SK-N-MC (cell line): ENCODE measurements at places on chromosomes 12 and 14.

DNA sequence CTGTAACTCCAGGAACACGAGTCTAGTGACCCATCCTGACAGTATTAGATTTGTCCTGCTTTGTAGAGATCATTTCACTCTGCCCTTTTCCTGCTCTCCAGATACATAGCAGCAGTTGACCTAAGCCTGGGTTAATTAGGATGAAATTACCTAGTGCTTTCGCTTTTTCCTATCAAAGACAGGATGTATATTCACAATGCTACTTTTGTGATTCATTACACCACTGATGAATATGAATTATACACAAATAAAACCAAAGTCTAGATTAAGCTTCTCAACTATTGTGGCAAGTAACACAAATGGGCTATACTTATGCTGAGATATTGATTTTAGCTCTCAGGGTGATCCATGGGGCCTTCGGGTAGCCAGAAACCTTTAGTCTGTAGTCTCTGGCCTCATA lies 17.9 kb downstream of the CERS5 start:
- no peak for DNase-seq

DNA sequence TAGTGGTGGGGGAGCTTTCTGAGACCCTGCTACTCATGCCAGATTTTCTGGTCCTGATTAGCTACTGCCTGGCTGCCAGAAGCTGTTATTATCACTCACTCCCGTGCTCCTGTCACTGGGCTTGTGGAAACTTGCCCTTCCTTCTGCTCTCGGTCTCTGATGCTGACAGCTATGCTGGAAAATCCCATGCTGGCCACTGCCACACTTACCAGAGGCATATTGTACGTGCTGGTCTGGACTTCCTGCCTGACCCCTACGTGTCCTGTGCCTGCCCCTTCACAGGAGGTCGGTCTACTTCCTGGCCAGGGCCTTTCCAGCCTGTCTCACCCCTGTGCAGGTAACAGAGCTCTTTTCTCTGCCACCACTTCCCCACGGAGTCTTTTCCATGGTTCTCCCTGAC lies 149.4 kb upstream of the PLEKHG7 start:
- DNase-seq = no peak

DNA sequence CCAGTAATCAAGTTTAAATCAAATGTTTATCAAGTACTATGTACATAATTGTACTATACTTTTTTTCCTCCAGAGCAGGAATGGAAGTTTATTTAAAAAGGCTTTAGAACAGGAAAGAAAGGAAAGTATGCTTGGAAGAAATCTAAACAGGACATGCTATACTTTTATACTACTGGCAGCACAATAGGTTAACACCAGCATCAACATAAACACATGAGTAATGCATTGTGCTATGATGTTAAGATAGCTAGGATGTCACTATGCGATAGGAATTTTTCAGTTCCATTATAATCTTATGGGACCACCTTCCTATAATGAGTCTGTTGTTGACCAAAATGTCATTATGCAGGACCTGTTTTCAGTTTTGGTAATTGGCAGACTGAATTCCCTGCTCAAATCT lies 41.5 kb upstream of the ANKS1B start:
- no peak for DNase-seq

- no peak for DNase-seq
Measured at GRCh38 chr12:104048811-104049210, 1.2 kb downstream of the GLT8D2 start.

- no peak for DNase-seq
Measured at GRCh38 chr12:43331935-43332334, 220.1 kb downstream of the ADAMTS20 start.

DNA sequence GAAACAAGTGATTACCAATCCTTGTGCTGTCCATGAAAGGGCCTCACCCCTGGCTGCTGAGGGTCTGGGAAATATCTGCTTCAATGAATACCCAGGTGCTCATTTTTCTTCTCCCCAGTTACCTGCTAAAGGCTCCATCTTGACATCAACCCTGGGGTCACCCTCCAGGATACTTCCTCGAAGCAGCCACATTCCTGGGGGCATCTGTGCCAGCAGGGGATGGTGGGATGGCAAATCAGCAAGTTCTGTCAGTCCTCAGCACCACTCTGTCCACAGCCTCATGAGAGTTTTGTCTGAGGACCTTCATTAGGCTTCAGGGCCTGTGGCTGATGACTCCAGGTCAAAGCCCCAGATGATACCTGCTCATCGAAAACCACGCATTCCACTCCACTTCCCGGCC lies 124.8 kb downstream of the ZFP36L1 start:
- DNase-seq = no peak

- DNase-seq = no peak
Measured at GRCh38 chr12:100216337-100216736, 15.7 kb downstream of the ACTR6 start.

GRCh38 chr14:104587641-104588040 lies 8.1 kb downstream of the C14orf180 start:
- no peak for DNase-seq

GRCh38 chr12:132835076-132836025 lies 6.7 kb upstream of the GOLGA3 start:
- no peak for DNase-seq

DNA sequence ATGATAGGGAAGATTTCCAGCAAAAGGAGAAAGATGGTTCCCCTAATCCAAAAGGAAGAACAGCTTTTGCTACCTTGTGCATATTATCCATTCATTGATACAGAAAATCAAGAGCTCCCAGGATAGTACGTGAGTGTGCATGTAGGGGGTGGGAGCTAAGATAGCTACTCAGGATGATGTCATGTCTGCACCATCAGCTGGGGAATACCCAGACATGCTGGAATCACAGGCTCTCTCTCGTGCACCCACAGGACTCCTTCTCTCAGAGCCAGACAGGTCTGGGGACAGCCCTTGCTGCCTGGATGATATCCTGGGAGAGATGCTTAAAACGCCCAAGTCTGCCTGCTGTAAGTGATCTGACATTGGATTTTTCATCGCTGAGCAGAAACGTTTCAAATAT lies 38.9 kb downstream of the FOXN3 start:
- DNase-seq = no peak

GRCh38 chr14:68168460-68169109 lies 349.0 kb downstream of the RAD51B start:
- DNase-seq = no peak

DNA sequence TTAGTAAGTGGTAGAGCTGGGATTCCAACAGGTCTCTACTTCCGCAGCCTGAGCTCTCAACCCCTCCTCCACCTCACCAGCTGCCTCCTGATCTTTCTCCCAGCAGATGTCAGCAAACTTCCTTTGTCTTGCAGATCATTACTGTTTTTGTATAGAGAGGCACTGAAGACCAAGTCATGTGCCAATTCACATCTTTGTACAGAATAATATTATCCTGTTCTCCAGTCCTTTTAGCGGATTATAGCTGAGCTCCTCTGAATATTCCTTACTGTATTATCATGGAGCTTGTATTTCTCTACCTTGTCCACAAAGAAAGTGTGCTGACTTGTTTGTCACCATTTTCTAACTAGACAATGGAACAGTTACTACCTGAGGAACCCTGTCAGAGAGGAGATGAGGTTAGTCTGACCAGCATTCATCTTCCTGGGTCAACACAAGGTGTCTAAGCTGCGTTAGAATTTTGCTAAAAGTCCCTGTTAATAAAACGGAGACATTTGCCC lies 142.3 kb upstream of the ARHGAP5 start:
- no peak for DNase-seq

- DNase-seq = no peak
Measured at GRCh38 chr12:761256-761655, 8.9 kb downstream of the WNK1 start.

- DNase-seq = no peak
Measured at GRCh38 chr14:30444451-30444850, 114.5 kb upstream of the G2E3 start.

DNA sequence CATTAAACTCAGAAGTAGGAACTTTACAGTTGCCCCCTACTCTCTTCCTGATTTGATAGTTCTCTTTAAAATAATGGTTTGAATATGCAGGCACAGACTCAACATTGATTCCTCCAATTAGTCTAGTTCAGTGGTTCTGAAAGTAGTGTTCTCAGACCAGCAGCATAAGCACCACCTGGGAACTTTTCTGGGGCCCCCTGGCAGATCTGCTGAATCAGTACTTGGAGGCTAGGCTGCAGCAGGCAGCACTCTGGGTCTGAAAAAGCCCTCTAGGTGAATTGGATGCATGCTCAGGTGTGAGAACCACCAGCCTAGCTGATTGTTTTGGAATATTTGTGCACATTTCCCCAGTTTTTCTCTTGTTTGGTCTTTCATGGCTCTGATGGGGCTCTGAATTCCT lies 198.6 kb upstream of the NOS1 start:
- DNase-seq = no peak

DNA sequence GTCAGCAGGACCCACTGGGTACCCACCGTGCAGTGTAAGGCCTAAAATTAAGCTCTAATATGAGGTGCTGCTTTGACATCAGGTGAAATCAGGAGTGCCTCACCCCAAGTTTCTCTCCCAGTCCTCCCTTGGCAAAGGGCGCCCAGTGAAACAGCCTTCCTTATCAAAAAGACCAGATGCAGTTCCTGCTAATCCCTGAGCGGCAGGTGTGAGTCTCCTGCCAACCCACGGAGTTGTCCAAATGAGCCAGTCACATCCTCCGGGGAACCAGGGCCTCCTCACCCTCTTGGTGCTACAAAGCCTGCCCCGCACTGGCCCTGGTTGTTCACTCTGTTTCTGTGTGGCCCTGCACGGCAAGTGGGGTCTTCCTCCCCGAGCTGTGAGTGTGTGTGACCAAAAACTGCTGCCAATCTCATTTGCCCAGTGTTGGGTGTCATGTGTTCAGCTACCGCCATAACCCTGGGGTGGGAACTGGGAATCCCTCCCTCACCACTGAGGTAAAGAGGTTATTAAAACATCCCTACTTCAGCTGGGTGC lies 20.2 kb upstream of the P2RX4 start:
- no peak for DNase-seq
